ENCODE measurements at places on chromosomes 13 and 19. TPM values are rescaled to one million over a fixed set of nuclear protein-coding genes. Genes with fewer than 3 reads are reported as not detected.
A peak's percentile ranks its signal among the peaks of the same experiment; 100 is the strongest.

Gene NCR1
- polyA plus RNA-seq = 0.47 TPM

Gene GSX1
- not detected for polyA plus RNA-seq

Gene KISS1R
- 0.21 TPM for polyA plus RNA-seq

Gene ZNF132
- polyA plus RNA-seq = 0.76 TPM

Gene ADGRE3
- polyA plus RNA-seq = not detected

Gene SLITRK1
- not detected for polyA plus RNA-seq

Gene RBM26
- polyA plus RNA-seq = 17.6 TPM

- peak; percentile 10 for DNase-seq
Observed at GRCh38 chr19:36837176-36837905, 846 bp downstream of the ZNF790 start.

- no peak for DNase-seq
Observed at GRCh38 chr13:30204564-30204963, 102.8 kb downstream of the KATNAL1 start.

DNA sequence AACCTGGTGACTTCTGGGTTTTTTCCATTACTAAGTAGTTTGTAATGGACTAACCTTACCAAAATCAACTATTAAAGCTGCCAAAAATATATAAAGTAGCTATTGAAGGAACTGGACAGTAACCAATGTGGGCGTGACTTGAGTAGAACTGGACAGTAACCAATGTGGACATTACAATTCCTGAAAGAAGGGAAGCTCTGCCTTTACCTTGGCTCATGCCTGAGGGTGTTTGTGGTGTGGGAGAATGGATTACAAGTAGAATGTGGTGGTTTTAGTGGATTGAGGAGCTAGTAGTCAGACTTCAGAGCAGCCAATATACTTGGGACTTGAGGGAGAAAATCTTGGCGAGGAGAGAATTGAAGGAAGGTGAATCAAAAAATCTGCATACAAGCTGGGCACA lies 17.5 kb downstream of the LRRC63 start:
- DNase-seq = no peak

DNA sequence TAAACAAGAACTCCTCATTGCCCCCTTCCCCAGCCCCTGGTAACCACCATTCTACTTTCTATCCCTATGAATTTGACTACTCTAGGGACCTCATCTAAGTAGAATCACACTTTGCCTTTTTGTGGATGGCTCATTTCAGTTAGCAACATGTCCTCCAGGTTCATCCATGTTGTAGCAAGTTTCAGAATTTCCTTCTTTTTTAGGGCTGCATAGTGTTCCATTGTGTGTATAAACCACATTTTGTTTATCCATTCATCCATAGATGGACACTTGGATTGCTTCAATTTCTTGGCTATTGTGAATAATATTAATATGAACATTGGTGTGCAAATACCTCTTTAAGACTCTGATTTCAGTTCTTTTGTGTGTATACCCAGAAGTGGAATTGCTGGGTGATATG lies 4.8 kb upstream of the DHRS12 start:
- DNase-seq = no peak

DNA sequence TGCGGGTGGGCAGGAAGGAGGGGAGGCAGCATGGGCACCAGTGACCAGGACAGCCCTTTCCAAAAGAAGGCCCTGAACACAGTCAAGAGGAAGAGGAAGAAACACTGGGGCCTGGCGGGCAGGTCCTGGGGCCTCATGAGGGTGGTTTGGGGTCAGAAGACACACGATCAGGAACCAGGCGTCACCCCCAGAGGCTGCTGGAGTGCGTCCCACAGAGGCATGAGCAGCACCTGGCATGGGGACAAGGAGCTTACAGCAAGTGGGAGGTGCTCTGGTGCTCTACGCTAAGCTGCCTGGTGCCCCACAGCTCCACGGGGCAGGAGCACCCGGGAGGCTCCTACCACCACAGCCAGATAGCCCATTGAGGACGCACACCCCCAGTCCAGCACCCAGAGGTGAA lies 20.0 kb downstream of the ELL start:
- no peak for DNase-seq

DNA sequence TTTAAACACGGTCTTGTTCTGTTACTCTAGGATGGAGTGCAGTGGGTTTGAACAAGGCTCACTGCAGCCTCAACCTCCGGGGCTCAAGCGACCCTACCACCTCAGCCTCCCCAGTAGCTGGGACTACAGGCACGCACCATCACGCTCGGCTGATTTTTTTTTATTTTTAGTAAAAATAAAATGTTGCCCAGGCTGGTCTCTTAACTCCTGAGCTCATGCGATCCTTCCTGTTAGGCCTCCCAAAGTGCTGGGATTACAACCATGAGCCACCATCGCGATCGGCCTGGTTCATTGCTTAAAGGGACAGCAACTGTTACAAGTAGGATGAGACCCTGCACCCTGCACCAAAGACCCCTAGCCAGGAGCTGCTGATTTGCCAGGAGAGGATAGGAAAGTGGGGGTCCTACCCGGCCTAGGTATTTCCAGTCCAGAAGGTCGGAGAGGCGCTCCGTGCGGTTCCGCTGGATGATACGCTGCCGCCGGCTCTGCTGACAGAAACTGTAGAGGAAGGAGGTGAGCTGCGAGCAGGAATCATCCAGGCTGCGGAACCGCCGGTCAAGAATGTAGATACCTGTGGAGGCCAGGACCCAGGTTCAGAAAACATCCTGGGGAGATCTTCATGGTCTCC lies 5.1 kb downstream of the FTL start:
- DNase-seq = no peak

DNA sequence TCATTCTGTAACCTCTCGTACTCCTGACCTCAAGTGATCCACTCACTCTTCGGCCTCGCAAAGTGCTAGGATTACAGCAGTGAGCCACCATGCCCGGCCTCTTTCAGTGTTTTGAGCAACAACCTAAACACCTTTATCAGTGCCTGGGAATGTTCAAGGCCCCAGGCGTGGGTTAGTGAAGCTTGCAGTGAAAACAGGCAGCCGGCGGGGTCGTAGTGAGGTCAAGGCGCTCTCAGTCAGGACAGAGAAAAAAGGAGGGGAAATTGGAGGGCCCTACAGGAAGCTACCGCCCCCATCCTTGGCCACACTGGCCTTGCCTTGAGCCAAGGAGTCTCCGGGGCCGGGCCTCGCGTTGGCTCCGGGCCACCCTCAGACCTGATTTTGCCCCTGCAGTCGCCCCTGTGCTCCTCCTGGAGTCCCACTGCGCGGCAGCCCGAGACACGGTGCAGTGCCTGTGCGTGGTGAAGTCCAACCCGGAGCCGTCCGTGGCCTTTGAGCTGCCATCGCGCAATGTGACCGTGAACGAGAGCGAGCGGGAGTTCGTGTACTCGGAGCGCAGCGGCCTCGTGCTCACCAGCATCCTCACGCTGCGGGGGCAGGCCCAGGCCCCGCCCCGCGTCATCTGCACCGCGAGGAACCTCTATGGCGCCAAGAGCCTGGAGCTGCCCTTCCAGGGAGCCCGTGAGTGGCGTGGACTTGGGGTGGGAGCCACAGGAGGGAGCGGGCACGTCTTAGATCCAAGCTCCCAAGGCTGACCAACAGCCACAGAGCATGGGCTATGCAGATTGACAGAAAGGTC lies 17.7 kb downstream of the MAG start:
- no peak for DNase-seq

GRCh38 chr19:37506387-37507166 lies at the start of gene ZNF793:
Gene ZNF793, plus strand, starts transcription at chr19:37506939. Its CDS starts 16,501 bp downstream, at chr19:37523440.
- peak; percentile 84 for DNase-seq

DNA sequence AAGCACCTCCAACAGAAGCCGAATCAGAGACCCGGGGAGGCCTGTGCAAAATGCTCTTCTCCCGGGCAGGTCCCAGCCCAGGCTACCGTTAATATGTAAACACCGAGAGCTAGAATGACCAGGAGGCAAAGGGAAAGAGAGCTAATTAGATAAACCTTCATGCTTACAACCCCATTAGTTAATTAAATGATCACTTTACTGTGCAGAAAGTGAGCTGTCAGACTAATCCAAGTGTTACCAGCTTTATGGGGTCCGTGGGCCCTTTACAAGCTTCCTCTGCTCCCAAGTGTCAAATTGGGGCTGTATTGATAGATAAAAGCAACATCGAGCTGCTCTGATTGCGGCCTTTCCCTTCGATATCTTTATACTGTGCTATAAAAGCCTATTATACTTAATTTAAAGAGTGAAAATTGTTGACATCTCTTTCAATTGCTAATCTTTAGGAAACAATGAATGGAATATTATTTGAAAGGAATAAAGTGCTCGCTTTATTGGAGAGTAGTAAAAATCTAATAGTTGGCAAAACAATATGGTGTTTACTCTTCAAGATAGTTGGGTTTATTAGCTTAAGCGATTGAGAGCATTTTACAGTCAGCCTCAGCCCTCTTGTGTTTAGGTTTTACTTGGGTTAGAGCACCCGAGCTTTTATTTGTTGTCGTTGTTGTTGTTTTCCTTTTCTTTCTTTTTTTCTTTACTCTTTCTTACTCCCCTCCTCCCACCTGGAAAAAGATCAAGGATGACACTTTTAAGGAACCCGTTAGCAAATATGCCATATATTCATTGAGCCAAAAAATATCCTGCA lies 189.3 kb upstream of the GPR12 start:
- no peak for DNase-seq

DNA sequence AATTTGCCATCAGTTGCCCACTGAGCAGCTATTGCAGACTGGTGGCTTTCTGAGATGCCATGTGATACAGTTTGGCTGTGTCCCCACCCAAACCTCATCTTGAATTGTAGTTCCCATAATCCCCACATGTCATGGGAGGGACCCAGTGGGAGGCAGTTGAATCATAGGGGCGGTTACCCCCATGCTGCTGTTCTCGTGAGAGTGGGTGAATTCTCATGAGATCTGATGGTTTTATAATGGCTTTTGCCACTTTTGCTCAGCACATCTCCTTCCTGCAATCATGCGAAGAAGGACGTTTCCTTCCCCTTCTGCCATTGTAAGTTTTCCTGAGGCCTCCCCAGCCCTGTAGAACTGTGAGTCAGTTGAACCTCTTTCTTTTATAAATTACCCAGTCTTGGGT lies 34.8 kb upstream of the ANKRD10 start:
- DNase-seq = no peak

- no peak for DNase-seq
Observed at GRCh38 chr13:73870970-73871935, 263.0 kb downstream of the KLF12 start.

- peak; percentile 11 for DNase-seq
Observed at GRCh38 chr19:45340232-45340898, at the start of gene KLC3. Gene KLC3, plus strand, starts transcription at chr19:45340750. Its CDS starts 4,792 bp downstream, at chr19:45345542.

GRCh38 chr19:925087-925525 lies 729 bp upstream of the ARID3A start:
- no peak for DNase-seq

DNA sequence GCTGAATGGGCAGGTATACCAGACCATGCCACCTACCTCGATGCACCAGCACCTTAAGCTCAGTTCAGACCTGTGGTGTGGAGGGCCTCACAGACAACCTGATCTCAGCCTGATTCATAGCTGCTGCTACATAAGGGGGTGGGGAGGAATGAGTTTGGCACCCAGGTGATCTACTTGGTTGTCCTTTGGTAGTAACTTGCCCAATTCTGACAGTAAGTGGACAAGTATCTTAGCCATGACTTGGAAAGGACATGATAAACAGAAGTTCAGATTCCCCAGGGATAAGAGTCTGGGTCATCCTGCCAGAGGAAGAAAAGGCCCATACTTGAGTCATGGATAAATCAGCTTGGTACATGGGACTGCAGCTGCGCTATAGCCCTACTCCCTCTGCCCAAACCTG lies 28.4 kb upstream of the SOHLH2 start:
- DNase-seq = no peak

GRCh38 chr19:17599780-17600179 lies 44.3 kb downstream of the COLGALT1 start:
- DNase-seq = no peak

- no peak for DNase-seq
Observed at GRCh38 chr19:52660981-52661380, 22.8 kb upstream of the ZNF83 start.

DNA sequence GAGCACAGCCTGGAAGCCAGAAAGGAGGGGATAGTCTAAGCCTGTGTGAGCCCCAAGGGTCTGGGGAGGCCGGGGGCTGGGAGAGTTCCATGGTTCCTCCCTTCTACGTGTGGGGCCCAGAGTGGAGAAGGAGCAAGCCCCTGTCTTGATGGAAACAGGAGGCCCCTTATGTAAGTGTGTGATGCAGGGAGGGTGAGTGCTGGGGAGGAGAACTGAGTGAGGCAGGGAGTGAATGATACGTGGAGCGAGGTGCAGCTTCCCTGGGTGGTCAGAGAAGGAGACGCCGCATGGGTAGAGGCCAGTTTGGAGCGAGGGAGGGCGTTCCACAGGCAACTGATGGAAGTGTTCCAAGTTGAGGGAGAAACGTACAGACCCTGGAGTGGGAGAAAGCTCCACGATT lies 16.0 kb downstream of the MAG start:
- no peak for DNase-seq

DNA sequence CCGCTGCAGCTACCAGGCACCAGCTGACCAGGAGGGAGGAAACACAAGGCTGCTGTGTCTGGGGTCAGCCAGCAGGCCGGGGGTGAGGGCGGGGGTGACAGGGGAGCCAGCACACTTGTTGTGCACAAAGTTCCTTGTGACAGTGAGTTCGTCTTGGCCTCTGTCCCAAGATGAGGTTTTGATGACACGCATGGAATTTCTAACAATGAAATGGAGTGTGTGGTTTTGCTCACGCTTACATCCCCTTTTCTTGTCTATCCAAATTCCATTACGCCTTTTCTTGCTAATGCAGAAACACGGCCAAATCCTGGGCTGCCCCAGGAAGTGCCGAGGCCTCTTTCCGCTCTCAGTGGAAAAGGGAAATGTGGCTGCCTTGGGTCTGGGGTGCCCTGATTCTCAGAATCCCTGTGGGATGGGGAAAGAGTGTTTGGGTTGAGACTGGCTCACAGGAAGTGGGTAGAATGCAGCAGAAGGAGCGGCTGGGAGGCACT lies 73.8 kb downstream of the GADD45B start:
- DNase-seq = no peak

- DNase-seq = no peak
Observed at GRCh38 chr19:28067882-28068281, 1145.1 kb downstream of the UQCRFS1 start.

DNA sequence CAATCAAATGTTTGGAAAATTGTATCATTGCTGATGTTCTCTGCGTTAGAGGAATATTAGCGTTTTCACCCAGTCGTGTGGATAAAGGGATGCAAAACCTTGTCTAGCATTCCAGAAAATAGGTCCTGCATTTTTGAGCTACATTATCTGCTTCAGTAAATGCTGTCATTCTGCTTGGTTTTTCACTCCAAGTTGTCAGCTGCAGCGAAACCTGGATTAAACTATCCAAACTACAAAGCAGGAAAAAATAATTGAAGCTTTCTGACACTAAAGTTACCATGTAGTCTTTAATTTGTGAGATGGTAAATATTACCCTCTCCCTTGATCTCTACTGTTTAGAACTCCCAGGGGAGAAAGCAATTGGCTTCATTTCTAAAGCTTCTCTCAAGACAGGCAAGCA lies 1795.5 kb upstream of the PRR20A start:
- DNase-seq = no peak
